ENCODE measurements at places on chromosomes 3 and 15.

GRCh38 chr3:109161487-109162123 is 25.1 kb downstream of the C3orf85 start:
- no peak for DNase-seq

DNA sequence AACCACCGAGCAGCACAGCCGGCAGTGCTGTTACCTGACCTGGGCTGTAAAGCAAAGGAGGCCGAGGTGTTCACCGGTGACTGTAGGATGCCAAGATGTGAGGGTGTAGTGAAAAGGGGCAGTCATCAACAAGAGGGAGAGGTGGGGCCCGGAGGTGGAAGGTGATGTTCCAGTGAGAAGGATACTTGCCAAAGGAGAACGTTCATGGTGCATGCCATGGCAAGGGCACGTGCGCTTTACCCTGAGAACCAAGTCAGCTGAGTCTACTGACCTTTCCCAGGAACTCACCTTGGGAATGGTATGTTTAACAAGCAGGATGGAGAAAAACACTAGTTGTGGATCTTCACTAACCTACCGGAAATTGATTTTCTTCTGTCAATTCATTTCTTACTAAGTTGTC is 211.1 kb downstream of the PDZRN3 start:
- DNase-seq: no peak

GRCh38 chr3:38001456-38002081 is 11.0 kb downstream of the VILL start:
- DNase-seq: no peak

- DNase-seq: no peak
Observed at GRCh38 chr15:36778531-36778930, 199.1 kb downstream of the CDIN1 start.

DNA sequence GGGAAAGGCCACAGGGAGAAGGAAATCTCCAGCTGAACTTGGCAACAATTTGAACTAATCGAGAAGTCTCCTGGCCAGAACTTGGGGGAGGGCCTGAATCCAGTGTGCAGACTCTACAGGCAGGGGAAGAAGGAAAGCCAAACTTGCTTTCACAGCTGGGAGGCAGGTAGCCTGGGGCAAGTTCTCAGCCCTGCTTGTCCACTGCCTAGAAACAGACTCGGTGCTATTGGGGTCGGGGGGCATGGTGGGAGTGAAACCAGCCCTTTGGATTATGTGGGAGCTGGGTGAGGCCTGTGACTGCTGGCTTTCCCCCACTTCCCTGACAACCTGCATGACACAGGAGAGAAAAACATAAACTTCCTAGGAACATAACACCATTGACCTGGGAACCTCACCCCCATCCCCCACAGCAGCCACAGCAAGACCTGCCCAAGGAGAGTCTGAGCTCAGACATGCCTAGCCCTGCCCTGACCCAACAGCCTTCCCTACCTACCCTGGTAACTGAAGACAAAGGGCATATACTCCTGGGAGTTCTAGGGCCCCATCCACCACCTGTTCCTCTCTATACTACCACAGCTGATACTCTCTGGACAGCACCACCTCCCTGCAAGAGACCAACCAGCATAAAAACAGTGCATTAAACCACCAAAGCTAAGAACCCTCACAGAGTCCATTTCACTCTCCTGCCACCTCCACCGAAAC is 103.7 kb upstream of the MNS1 start:
- DNase-seq: no peak

DNA sequence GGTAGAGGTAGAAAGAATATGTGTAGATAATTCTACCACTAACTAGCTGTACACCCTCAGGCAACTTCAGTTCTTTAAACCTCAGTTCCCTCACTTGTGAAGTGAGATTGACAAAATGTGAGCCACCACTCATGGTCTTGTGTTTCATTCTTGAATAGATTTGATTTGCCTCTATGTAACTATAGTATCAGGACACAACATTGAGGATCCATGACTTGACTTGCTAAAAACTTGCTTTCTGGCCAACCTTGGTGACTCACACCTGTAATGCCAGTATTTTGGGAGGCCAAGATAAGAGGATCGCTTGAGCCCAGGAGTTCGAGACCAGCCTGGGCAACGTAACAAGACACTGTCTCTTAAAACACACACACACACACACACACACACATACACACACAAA is 115.8 kb upstream of the FLNB start:
- DNase-seq: no peak

DNA sequence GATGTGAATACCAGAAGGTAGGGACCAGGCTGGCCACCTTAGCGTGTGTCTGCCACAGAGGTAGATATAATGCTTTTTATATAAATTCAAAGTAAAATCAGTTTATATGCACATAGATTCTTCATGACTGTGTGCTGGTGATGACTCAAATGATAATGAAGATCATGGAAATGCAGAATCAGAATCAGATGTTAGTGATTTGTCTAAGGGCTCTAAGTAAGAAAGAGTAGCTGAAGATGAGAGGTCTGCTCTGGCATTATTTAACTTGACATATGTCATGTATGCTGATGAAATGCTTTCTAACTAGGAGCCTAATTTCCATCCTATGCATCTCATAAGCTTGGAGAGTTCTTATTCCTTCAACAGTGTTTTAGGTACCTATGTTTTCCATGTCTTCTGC is 50.3 kb upstream of the DPH6 start:
- no peak for DNase-seq

DNA sequence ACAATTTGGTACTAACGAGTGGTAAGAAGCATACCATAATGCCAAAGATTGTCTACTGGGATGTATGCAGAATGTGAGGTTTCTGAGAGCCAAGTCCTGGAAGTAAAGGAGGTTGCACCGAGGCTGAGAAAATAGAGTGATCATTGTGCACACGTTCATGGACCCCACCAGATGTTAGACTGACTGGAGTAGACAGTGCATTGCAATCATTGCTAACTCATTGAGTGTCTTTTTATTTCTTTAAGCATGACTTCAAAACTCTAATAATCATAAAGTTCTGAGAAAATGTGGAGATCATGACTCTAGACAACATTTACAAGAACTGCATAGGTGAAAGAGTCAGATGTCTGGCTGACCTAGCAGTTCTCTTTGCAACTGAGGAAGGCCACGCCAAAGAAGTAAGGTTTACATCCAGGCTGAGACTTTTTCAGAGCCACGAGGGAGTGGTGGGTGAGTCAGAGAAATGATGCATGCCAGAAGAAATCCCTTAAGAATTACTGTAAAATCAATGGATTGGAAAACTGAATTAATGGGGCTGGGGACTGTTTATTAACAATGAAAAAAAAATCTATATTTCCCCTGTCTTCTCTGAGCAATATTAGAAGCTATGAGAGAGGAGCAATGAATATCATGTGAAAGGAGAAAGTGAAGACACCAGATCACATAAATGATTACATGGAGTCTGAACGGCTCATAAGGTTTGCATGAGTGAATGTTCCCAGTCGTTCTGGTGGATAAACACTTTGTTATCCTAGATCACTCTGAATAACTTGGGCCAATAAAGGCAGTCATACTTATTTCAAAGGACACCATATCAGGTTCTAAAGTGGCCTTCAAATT is 76.0 kb upstream of the SLC25A26 start:
- DNase-seq: no peak

DNA sequence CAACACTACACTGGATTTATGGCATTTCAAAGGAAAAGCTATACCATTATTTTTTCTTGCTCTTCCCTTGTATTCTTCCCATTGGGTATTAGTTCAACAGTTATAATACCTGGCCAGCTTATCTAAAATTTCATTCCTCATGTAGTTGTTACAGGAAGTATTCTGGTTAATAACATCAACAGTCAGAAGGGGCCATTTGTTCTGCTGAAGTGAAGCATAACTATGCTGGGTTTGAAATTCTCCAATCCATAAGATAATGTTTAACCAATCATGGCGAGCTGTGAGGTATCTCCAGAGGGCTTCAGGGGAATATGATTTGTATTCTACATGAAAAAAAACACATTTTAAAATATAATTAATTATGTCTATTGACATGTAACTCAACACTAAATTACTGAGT is 43.4 kb downstream of the SPG11 start:
- no peak for DNase-seq

DNA sequence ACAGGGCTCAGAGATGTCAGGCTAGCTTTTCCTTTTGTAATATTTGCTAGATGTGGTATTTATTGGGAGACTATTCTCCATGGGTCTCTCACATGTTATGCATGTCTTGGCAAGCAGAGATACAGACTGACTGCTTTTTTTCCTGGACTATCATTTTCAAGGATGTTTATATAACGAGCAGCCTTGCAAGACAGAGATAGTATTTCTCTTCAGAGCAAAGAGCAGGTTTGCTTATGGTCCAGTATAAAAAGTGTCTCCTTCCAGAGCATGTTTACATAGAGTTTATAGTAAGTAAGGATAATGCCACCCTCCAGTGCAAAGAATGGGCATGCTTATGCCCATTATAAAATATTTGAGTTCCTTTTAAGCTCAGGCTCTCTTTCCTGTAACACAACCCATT is 24.6 kb downstream of the GTF2E1 start:
- no peak for DNase-seq

DNA sequence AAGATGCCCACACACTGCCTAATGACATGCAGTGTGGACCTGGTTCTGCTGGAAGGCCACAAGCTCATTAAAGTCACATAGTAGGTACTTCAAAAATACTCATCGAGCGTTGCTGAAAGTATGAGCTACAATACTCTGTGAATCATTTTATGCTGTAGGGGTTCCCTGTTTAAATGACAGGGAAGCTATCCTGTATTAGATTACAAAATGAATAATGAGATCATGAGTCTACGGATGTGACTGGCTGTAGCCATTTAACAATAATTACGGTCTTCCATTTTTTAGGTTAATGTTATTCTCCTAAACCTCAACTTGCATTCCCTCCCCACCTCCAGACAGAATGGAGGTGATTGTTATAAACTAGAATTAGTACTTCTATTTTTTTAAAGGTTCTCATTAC is 128.2 kb upstream of the FAM3D start:
- no peak for DNase-seq

DNA sequence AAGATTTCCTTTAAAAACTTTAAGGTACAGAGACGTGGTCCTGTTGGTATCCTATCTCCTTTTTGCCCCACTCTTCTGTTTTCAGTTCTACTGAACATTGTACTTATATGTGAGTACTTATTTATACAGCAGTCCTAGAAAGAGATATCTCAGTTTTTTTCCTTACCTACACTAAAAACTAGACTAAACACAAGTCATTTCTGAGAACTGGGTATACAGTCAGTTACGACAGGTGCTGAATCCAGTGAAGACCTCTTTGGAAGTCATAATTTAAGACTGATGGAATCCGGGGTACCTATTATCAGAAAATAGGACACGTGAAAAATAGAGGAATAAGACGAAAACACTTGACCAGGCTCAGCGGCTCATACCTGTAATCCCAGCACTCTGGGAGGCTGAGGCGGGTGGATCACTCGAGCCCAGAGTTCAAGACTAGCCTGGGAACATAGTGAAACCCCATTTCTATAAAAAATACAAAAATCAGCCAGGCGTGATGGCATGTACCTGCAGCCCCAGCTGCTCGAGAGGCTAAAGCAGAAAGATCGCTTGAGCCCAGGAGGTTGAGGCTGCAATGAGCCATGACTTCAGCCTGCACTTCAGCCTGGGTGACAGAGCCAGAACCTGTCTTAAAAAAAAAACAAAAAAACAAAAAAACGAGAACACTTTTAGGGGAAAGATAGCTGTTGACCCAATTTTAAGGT is 76.3 kb downstream of the KLHL25 start:
- DNase-seq: no peak

- no peak for DNase-seq
Observed at GRCh38 chr15:69552057-69552815, 99.6 kb downstream of the RPLP1 start.

DNA sequence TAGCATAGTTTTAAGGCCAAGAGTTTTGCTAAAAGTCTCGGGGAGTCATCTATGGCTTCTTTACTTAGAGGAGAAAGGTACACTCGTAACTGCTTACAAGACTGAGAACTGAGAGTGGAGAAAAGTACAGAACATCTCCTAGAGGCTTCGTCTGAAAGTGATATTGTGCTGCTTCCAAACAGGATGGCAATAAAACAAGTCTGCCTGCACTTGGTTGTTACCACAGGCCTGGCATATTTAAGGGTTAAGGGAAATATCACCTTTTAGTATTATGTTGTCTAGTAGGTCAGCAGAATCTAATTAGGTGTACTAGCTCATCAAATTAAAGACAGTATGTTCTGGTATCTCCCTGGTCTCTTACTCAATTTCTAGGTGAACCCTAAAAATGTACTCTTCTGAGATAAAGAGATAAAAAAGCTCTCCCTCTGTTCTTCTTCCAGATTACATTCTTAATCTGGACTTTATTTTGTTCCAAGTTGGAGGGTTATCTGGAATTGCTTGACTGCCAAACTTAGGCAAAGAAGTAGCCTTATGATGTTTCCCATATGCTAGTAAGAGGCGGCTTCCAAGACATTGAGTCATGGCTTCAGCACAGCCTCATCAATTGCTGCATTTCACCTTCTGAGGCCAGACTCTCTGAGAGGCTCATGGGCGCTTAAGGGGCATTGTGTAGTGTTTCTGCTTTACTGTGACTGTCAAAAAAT is 181.3 kb downstream of the LSAMP start:
- no peak for DNase-seq

- DNase-seq: no peak
Observed at GRCh38 chr3:186487819-186488218, 56.4 kb downstream of the CRYGS start.

GRCh38 chr15:101489237-101489598 is 289 bp downstream of the PCSK6 start:
- peak; percentile 69 for DNase-seq

DNA sequence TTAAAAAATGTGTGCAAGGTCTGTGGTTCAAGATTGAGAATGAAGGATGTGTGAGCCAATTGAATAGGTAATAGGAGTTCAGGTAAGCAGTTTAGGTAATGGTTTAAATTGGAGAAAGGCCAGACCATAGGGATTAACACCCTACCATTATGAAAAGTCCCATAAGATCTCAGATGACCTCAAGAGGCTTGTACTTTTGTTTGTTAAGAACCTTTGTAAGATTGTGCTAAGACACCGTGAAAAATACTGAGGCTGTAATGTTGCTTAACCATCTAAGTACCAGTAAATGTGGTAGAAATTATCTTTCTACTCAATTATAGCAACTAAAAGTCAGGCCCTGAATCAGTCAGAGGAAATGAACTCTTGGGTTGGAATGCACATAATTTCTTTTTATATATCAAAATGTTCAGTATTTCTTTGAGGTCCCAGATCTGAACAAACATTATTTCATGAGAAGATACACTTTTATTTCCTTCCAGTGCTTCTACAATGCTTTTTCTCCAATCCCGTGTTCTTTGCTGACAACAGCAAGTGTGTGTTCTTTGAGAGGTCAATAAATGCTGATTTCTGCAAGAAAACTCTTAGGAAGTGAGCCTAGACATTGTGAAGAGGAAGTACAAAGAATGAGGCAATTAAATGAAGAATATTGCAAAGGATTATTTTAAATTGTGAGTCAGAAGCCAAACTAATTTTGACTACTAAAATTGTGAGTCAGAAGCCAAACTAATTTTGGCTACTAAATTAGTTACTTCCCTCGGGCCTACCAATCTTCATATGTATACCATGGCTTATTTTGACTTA is 66.4 kb downstream of the TCF12 start:
- DNase-seq: peak; percentile 24

GRCh38 chr3:180382638-180383180 is 219.3 kb upstream of the TTC14 start:
- no peak for DNase-seq

- DNase-seq: no peak
Observed at GRCh38 chr3:142941373-142942123, 21.9 kb downstream of the PAQR9 start.

Data from trophoblast cell (in vitro differentiated cells and primary cell).